Fibroblast of the conjunctiva (primary cell): ENCODE measurements at places on chromosomes 3 and 15.

GRCh38 chr3:154122552-154122911 is 1.3 kb downstream of the ARHGEF26 start:
- no peak for DNase-seq

DNA sequence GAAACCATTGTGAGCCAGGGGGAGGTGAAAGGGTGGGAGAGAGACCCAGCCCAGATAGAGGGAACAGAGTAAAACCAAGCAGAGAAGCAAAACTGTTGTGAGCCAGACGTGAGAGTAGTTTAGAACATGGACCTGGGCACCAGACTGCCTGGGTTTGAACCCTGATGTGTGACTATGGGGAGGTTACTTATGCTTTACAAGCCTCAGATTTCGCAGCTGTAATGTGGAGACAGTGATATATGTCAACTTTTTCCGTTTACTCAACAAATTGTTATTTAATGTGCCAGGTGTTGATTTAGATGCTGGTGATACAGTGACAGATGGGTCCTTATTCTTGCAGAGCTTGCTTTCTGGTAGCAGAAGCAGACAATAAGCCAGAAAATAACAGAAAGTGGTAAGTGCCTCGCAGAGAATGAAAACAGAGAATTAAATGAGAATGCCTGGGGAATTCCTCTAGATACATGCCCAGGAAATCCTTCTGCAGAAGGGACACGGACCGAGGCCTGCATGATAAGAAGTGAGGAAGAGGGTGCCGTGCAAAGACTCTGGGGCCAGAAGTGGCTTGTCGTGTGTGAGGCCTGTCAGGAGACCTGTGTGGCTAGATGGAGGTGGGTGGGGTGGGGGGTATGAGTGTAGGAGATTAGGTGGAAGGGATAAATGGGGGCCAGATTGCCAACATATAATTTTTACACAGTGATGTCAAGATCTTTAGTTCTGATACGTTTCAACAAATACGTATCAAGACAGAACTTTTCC is 15.0 kb downstream of the KAT2B start:
- no peak for DNase-seq

GRCh38 chr3:101850246-101851051 is 1.1 kb downstream of the NFKBIZ start:
- no peak for DNase-seq

DNA sequence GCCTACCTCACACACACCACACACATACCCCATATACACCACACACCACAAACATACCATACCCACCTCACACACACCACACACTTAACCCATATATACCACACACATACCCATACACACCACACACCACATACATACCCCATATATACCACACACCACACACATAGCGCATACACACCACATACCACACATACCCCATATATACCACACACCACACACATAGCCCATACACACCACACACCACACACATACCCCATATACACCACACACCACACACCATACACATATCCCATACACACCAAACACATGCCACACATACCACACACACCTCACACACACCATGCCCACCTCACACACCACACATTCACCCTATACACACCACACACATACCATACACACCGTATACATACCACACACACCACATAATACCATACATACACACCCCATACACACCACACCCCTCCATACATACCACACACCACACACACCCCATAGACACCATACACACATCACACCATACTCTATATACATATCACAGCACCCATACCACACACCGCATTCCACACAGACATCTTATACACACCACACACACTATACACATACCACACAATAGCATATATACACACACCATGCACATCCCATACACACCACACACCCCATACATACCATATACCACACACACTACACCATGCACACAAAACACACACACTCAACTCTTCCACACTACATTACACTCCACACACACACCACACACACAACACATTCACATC is 29.5 kb downstream of the APBA2 start:
- no peak for DNase-seq

- no peak for DNase-seq
Observed at GRCh38 chr3:13405614-13406013, 14.5 kb downstream of the NUP210 start.

DNA sequence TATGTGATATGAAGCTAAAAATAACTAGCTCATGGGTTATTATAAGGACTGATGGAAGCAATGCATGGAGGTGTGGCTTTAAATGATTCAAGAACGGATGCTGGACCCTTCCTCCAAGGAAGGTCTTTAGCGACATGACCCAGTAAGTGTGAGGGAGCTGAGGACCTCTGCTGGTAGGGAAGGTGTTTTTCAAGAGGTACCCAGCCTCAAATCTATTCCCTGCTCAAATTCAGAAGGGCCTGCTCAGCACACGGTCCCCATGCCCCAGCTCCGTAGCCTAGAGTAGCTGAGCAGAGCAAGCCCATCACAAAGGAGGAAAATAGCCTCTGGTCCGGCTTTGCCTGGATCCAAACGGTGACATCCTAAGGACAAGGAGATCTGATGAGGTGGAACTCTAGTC is 266.2 kb upstream of the IGF1R start:
- DNase-seq = no peak

GRCh38 chr3:64111872-64112271 is 88.6 kb upstream of the PSMD6 start:
- no peak for DNase-seq

DNA sequence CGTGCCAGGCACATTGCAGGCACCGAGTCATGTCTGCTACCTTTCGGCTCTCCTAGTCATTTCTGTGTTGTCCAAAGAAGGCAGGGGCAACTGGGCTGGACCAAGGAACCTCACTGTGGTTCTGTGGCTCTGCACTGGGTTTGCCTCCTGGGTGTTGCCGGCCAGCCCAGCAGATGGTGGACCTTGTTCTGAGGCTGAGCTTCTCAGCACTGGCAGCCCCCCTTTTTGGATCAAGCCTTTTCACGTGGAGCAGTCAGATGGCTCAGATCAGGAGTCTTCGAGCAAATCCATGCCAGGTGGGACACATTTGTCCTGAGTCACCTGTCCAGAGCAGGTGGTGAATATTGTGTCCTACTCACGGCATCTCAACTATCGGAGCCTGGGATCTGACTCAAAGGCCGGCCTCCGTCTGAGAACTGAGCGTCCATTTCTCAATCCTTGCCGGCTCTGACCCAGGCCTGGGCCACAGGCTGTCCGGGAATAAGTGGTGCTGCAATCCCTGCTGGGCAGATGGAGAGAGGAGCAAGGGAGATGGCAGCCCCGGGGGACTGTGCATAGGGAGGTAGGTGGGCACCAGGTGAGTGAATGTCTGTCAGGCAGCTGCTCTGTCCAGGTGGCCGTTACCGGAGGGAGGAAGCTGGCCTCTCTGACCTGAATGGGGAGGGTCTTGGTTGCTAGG is at the start of gene IL16:
Gene IL16 (plus strand): TSS at position 304 of the 679 bp plus-strand sequence. CDS start 28,521 bp downstream, outside the sequence.
- DNase-seq = no peak

DNA sequence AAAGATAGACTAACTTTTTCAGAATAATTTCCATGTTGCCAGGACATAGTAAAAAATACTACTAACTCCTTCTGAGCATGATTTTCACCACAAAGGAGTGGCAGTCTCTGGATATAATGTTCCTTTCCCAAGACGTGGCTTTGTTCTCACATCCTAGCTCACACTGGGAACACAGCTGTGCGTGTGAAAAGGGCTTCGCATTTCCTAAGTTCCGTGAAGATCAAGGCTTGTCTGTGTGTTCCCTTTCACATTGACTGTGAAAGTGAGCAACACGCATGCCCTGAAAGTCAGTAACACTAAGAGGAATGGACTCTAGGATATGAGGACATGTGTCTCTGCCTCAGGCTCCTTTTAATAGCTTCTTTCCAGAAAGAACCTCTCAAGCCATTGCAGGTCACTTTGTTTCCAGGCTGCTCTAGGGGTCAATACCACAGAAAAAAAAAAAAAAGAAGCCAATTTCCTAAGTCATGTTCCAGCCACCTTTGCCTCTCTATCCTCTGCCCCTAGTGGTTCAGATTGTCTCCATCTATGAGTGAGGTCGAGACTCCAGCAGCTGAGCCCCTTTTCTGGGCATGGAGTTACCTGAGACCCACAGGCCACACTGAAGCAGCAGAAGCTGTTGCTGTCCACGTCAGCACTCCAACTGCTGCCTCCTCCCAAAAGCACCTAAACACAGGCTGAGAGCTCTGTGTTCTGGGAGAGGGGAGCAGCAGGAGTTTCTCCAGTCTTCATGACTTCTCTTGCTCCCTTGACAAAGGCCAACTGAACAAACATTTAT is 355.9 kb downstream of the RSL24D1 start:
- no peak for DNase-seq

DNA sequence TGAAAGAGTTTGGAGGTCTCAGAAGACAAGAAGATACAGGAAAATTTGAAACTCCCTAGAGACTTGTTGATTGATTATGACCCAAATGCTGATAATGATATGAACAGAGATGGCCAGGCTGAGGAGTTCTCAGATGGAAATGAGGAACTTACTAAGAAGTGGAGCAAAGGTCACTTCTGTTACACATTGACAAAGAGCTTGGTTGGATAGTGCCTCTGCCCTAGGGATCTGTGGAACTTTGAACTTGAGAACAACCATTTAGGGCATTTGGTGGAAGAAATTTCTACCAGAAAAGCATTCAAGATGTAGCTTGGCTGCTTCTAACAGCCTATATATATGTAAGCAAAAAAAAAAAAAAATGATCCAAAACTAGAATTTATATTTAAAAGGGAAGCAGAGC is 48.9 kb upstream of the NAALADL2 start:
- no peak for DNase-seq

GRCh38 chr3:31919528-31919927 is 61.5 kb downstream of the OSBPL10 start:
- no peak for DNase-seq

DNA sequence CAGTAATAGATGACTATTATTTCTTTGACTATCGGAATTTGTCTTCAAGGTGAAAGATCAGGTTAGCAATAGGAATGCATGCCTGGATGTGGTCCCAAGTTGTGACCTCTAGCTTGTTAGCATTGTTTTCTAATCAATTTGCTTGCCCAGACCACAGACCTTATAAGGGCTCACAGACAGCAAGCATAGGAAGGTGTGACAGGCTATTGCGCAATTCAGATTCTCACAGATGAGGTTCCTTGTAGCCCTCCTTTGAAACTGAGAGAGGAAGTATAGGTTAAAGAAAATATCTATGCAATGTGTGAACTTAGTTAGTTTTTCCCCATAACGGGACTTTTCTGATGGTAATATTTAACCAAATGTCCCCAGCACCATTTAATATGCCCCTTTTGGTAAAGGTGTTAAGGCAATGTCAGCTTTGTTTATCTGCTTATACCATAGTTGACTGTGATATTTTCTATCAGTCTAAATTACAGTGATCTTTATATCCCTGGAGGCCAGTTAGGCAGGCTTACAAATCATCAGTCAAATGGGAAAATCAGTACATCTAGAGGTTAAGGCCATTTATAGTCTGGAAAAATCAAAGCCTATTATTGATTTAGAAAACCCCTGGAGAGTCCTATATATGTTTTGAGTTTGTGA is 168.1 kb upstream of the MBNL1 start:
- no peak for DNase-seq

- peak; percentile 82 for DNase-seq
Observed at GRCh38 chr15:99123713-99124451, 19.0 kb downstream of the SYNM start.

GRCh38 chr3:108525256-108525655 is 14.9 kb upstream of the MYH15 start:
- DNase-seq = no peak

GRCh38 chr3:13574798-13575451 is 26.0 kb downstream of the FBLN2 start:
- no peak for DNase-seq

DNA sequence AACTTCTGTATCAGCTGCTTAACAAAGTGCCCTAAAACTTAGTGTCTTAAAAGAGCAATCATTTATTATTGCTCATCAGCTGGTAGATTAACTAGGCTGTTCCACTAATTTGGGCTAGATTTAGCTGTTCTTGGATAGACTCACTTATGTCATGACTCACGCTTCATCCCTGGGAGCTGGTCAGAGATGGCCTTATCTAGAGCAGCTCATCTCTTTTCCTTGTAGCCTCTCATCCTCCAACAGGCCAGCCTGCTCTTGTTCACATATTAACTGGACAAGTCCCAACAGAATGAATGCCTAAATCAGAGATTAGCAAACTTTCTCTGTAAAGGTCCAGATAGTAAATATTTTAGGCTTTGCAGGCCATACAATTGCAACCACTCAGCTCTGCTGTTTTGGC is 66.9 kb upstream of the PLAAT1 start:
- DNase-seq = no peak

DNA sequence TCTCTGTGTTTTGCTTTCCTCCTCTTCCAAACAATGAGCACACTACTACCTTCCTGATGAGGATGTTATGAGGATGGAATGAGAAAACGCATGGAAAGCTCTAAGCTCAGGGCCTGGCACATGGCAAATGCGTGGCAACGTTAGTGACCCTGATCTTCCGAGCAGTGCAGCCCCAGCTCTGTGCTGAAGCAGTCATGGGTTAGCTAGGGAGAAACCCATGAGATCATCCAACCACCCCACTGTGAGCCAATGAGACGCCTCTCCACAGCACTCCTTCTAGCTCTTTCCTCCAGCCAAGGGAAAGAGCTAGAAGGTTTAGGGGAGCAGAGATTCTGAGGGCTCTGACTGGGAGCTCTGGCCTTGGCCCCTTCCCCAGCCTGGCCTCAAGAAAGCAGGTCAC is 4.5 kb downstream of the CPN2 start:
- no peak for DNase-seq

- no peak for DNase-seq
Observed at GRCh38 chr15:86115145-86115801, 35.6 kb downstream of the AGBL1 start.

- DNase-seq = peak; percentile 97
Observed at GRCh38 chr3:171811295-171811912, 1.1 kb upstream of the PLD1 start.

DNA sequence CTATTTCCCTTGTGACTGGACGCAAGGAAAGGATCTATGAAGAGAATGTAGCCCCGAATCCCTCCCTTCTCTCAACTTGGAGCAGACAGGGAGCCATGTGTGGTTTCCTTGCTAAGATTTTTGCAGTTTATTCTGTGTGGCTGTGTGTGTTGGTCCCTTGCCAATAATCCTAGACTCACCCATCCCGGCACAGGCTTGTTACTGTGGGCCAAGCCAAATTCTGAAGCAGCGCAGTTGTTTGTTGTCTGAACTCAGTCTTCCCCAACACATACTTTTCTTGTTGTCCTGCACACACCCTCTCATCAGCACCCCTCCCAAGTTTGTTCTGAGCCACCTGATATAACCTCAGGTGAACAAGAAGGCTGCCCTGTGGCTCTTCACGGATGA is 193.3 kb upstream of the CTDSPL start:
- no peak for DNase-seq
